ENCODE measurements at places on chromosomes 3 and 15. TPM values are rescaled to one million over a fixed set of nuclear protein-coding genes. Genes with fewer than 3 reads are reported as not detected.

The ZNF662 gene
- 7.3 TPM for total RNA-seq

The FEZF2 gene
- total RNA-seq, result not detected

The MSL2 gene
- 44.2 TPM for total RNA-seq

The NPAP1 gene
- under 0.01 TPM for total RNA-seq

The ILDR1 gene
- 0.54 TPM for total RNA-seq

The NANOGP8 gene
- 0.27 TPM for total RNA-seq

The CLDN1 gene
- not detected for total RNA-seq

The RAB6B gene
- 0.27 TPM for total RNA-seq

The CCR3 gene
- 0.27 TPM for total RNA-seq

The CELSR3 gene
- total RNA-seq, result 3.2 TPM

The LMCD1 gene
- total RNA-seq, result 0.81 TPM

The NIT2 gene
- 14.5 TPM for total RNA-seq

The GFM1 gene
- 19.7 TPM for total RNA-seq

The GP9 gene
- 4.0 TPM for total RNA-seq

The SNURF gene
- 5.1 TPM for total RNA-seq

The CPEB1 gene
- total RNA-seq, result 0.27 TPM

The NOX5 gene
- total RNA-seq, result under 0.01 TPM

The ESYT3 gene
- total RNA-seq, result 0.54 TPM

The RTP4 gene
- total RNA-seq, result 7.3 TPM

The CYP8B1 gene
- total RNA-seq, result not detected

The RPL4 gene
- total RNA-seq, result 9,045 TPM

The PPP2R3A gene
- 2.2 TPM for total RNA-seq

The PEX11A gene
- total RNA-seq, result 9.7 TPM

The CISH gene
- 17.8 TPM for total RNA-seq

The RPL15 gene
- total RNA-seq, result 6,485 TPM

The DCP1A gene
- 36.9 TPM for total RNA-seq

The C3orf20 gene
- total RNA-seq, result under 0.01 TPM

The DHFR2 gene
- 1.6 TPM for total RNA-seq

The DNAJC17 gene
- 21.8 TPM for total RNA-seq

The LRRN1 gene
- 3.8 TPM for total RNA-seq

The ZNF860 gene
- under 0.01 TPM for total RNA-seq

The GASK1A gene
- 1.6 TPM for total RNA-seq

The TRPM1 gene
- under 0.01 TPM for total RNA-seq

The HRG gene
- total RNA-seq, result not detected

The TICRR gene
- total RNA-seq, result 1.6 TPM

The GOLGA8H gene
- total RNA-seq, result 1.6 TPM

The BCL2A1 gene
- total RNA-seq, result 9.7 TPM

The PFKFB4 gene
- 10.8 TPM for total RNA-seq

The HIGD2B gene
- under 0.01 TPM for total RNA-seq

The GLDN gene
- total RNA-seq, result under 0.01 TPM

The FAM3D gene
- not detected for total RNA-seq

The KBTBD12 gene
- total RNA-seq, result 0.27 TPM

All from hematopoietic multipotent progenitor cell (in vitro differentiated cells).